Breast epithelium (tissue), 4 donors: ENCODE measurements at places on chromosomes 3 and 15. TPM values are rescaled to one million over a fixed set of nuclear protein-coding genes. Genes with fewer than 3 reads are reported as not detected.

RAB5A gene
- total RNA-seq = 72.8 TPM

- DNase-seq = peak; percentile 57
Observed at GRCh38 chr3:33202711-33203457, 15.7 kb downstream of the SUSD5 start.

GRCh38 chr15:35271371-35272043, 186.4 kb upstream of the NANOGP8 start:
- DNase-seq = no peak

POLR2M gene
- total RNA-seq = 194 TPM

DNA sequence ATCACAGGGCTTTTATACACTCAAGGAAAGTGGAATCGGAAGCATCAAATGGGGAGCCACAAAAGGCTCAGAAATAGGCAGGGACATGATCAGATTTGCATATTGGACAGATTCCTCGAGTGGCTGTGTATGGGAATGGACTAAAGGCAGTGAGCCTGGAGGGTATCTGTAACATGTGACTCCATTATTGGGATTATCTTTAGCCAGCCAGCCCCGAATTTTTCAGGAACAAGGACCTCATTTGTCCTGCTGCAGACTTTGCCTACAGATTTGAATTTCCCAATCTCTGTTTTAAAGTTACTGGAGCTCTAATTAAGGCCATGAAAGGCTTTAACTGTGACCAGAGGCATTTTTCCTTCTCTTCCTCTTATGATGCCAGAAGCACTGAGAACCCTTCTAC, 26.9 kb upstream of the EPHB1 start:
- DNase-seq = peak; percentile 60

ISL2 gene
- 0.29 TPM for total RNA-seq

HYAL1 gene
- total RNA-seq = 3.5 TPM

- no peak for DNase-seq
Observed at GRCh38 chr15:42082141-42082540, 12.2 kb downstream of the PLA2G4D start.

DNA sequence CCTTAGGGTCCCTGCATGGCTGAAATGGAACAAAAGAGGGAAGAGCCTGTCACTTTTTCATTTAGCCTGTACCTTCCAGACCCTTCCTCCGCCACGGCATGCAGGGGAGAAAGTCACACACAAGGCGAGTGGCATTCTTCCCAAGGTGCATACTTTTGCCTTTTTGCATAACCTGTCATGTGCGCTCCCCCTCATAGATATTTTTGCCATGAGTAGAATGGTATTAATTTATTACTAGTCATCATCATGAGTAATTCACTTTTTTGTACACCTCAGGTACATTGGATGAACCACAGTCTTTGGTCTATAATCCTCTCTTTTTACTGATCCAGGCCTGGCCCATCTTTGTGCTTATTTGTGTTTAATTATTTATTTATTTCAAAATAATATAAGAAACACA, 8.9 kb upstream of the BUB1B start:
- DNase-seq = no peak

ATP13A4 gene
- total RNA-seq = 0.64 TPM

ZNF619 gene
- total RNA-seq = 8.3 TPM

DNA sequence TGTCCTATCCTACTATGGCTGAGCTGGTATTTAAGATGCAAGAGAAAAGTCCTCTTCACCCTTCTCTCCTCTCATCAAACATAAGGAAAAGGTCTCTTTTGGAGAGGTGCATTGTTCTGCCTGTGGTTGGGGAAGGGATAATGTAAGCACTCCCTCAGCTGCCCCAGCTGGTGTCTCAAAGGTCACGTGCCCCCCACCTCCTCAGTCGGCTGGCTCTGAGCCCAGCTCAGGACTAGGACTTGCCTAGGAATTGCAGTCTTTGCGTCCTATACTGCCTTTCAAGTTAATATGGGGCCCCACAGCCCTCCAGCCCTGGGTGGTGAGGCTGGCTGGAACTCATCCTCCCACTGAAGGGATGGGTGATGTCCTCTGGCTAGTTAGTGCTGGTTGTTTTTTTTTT, 29.7 kb downstream of the OR4F15 start:
- DNase-seq = no peak

GRCh38 chr3:17359911-17360310, 382.5 kb downstream of the TBC1D5 start:
- DNase-seq = no peak

CNTN4 gene
- 16.7 TPM for total RNA-seq

GRCh38 chr3:100105501-100105900, 8.8 kb downstream of the FILIP1L start:
- no peak for DNase-seq

DNA sequence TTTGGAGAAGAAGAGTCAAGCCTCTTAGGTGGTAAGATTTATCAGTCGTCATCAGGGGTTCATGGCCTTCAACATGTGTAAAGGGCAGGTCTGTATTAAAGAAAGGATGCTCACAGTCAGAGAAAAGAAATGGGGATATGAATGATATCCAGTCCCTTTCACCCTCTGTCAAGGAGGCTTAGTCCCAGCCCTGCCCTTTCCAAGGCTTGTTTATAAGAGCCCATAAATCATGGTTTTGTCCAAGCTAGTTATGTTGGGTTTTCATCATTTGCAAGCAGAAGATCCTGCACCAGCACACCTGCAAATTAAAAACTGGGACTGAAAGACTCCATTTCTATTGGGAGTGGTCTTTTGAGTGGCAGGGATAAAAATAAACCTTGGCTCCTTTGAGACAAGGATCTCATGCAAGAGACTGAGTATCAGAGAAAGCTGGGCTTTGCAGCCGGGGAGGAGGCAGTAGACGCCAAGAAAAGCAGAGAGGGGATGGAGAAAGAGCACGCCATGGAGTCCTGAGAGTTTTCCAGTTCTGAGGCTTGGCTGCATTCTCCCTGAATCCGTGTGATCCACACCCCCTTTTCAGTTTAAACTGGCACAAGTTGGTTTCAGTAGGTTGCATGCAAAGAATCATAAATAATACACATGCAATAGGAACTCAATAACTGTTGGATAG, 12.6 kb upstream of the PDIA5 start:
- no peak for DNase-seq

DNA sequence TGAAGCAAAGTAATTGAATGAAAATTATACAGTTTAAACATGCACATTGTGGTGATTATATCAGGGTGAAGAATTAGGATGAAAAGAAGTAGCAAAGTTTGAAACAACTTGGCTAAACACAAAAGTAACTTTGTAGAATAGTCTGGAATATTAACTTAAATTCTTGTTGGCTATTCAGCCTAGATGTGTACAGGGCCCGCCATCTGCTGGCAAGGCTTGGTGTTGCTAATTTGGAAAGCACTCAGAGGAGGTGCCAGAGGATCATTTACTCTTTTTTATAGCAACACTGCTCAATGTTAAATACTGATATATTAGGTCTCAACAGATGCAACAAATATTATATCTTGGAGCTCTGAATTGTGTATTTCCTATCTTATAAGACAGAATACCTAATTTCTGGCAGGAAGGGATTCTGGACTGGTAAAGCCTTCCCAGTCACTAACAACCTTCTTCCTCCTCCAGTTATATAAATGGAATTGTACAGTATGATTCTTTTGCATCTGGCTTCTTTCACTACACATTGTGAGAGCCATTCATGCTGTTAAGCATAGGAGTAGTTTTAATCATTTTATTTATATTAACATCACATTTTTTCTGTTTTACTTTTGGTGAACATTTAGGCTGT, 36.1 kb downstream of the TTC23 start:
- DNase-seq = peak; percentile 82

GRCh38 chr15:39586387-39587095, 5.7 kb downstream of the THBS1 start:
- no peak for DNase-seq

IVD gene
- total RNA-seq = 43.8 TPM

- DNase-seq = no peak
Observed at GRCh38 chr3:21170964-21171363, 580.0 kb downstream of the ZNF385D start.

PSTPIP1 gene
- 3.9 TPM for total RNA-seq

BNC1 gene
- total RNA-seq = 0.48 TPM

NEK10 gene
- total RNA-seq = 48.4 TPM

INSYN1 gene
- total RNA-seq = 2.0 TPM

TRIM42 gene
- not detected for total RNA-seq

DNA sequence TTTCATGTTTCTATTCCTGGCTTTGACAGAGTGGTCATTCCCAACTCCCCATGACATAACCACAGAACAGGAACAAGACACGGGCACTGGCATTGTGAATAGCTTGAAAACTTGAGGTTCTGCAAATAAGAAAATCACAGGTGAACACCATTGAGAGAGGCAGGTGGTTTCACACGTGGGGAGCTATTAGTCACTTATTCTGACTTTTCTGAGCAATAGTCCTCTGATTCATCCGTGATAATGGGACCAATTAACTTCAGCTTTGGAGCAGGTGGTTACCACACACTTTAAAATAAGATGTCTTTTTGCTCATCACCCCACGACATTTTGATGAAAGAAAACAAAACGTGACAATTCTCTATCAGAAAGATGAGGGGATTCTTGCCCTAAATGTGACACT, 224.7 kb downstream of the KLF13 start:
- no peak for DNase-seq

PP2D1 gene
- total RNA-seq = not detected

SPTSSB gene
- 0.16 TPM for total RNA-seq

GRCh38 chr15:55928955-55929354, 64.5 kb downstream of the NEDD4 start:
- no peak for DNase-seq

DNA sequence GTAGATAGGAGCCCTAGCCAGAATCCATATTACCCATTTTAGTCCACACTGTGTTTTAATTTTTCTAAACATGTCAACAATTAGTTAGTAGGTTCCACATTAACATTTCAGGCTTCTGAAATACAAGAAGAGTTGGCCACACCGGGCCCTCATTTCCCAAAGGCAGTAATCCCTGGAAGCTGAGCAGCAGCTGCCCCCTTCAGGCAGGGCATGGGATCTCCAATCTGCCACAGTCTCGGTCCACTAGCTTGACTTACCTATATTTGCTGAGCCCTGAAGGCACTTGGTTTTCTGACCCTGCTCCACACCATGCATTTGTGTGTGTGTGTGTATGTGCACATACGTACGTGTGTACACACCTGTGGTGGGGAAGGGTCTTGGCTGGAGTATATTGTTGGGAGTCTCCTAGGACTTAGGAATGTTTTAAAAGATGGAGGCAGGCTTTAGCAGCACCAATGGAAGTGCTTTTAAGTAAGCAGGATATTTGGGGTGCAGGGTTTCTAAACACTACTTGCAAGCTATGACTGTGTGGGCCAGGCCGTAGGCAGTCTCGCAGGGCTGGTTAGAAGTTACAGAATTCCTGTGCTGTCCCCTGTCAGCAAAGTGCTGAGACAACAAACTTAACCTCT, 71.2 kb upstream of the SOX14 start:
- DNase-seq = peak; percentile 54

- DNase-seq = no peak
Observed at GRCh38 chr15:84833447-84834228, 16.5 kb downstream of the ALPK3 start.

ABHD5 gene
- 99.9 TPM for total RNA-seq

CCDC54 gene
- not detected for total RNA-seq

DNA sequence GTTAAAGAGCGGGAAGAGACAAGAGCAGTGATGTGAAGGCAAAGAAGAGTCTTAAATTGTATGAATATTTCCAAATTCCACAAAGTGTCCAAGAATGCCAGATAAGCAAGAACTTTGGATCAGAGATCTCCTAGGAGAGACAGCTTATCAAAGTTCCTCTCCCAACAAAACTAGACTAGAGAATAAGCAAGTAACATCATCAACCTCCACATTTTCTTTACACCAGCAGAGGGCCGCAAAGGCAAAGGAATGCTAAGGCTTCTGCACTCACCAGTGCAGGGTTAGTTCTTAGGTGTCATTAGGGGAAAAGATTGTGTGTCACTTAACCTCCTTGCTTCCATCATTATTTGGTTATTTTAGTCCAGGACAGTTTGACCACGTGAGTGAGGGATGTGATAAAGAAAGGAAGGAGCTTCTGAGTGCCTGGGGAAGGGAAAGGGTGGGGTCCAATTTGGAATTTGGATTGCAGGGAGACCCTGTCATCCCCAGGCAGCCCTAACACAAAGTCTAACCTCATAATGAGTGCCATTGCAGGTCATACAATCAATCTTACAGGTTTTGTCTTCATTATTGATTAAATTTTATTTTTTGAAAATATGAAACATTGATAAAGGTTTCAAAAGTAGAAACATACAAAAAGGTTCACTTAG, 7.5 kb upstream of the CMTM6 start:
- DNase-seq = peak; percentile 50

DNA sequence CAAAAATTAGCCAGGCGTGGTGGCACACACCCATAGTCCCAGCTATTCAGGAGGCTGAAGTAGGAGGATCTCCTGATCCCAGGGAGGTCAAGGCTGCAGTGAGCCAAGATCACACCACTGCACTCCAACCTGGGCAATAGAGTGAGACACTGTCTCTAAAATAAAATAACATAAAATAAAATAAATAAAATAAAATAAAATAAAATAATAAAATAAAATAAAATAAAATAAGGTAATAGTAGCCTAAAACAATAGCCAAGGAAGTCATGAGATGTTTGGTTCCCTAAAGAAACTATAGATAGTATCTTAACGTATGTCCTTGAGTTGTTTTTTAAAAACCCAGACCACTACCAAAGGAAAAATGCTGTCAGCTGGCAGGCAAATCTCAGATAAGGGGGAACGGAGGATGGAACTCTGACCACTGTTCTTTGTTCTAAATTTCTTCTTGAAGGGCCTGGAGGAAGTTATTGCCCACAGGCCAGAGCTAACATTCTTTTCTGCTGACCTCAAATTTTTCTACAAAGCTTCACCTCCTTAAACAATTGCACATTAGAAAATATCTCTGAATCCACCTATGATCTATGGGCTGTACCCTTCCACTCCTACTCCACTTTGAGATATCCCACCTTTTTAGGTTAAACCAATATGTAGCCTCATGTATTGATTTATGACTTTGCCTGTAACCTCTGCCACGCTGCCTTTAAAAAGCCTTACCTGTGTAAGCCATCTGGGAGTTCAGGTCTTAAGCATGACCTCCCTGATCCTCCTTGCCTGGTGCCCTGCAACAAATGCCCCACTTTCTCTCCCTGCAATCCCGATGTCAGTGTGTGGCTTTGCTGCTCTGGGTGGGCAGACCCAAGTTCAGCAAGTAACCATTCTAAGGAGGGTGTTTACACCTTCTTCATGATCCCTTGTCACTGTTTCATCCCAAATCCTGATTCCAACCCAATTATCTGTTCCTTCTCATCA, 126.2 kb upstream of the BHLHE40 start:
- DNase-seq = no peak

NANOGP8 gene
- total RNA-seq = 1.1 TPM

GRCh38 chr3:123353850-123354233, 95.0 kb downstream of the ADCY5 start:
- DNase-seq = no peak

BFSP2 gene
- total RNA-seq = not detected

DNA sequence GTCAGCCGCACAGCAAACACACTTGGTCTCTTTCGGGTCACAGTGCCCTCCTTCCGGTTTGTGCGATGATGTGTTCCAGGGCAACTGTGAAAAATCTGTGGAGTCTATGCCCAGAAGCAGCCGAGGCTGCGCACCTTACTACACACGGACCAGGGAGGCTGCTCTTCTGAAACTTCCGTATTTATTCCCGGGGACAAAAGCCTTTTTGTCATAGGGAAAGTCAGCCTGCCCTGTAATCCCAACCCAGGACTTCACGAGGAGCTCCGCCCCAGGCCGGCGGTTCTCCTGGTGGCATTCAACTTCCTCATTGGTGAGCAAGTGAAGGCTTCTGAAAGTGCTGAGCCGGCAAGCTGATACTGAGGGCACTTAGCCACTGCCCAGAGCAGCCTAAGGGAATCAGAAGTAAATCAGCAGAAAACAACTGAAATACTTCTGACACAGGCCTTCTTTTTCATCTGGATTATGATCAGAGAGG, 126.5 kb downstream of the FMN1 start:
- peak; percentile 90 for DNase-seq

PCLAF gene
- 0.48 TPM for total RNA-seq

SCAANT1 gene
- not detected for total RNA-seq
